ENCODE measurements at places on chromosomes 2 and 18.

DNA sequence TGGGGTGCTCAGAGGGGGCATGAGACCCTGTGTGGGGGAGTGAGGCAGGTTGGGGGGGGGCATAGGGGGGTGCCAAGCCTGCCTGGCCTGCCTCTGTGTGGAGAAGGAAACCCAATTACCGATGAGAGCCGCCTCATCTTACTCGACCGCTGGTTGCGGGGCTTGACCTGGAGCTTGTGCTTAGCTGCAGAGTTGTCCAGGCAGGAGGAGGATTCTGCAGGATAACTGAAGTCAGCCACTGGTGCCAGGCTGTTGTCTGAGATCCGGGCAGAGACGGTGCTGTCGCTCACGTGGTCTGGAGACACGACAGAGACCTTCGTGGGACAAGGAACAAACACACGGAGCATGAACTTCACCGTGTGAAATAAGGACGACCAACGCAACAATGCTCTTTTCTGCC, 95.9 kb upstream of the MGAT4A start:
- no peak for DNase-seq

- no peak for DNase-seq
Observed at GRCh38 chr2:70613521-70613920, 59.9 kb upstream of the TGFA start.

- no peak for DNase-seq
Observed at GRCh38 chr2:118687698-118688097, 159.8 kb downstream of the EN1 start.

GRCh38 chr2:39693245-39693644, 27.5 kb downstream of the TMEM178A start:
- no peak for DNase-seq

- DNase-seq, result no peak
Observed at GRCh38 chr2:39234754-39235153, 9.0 kb downstream of the CDKL4 start.

DNA sequence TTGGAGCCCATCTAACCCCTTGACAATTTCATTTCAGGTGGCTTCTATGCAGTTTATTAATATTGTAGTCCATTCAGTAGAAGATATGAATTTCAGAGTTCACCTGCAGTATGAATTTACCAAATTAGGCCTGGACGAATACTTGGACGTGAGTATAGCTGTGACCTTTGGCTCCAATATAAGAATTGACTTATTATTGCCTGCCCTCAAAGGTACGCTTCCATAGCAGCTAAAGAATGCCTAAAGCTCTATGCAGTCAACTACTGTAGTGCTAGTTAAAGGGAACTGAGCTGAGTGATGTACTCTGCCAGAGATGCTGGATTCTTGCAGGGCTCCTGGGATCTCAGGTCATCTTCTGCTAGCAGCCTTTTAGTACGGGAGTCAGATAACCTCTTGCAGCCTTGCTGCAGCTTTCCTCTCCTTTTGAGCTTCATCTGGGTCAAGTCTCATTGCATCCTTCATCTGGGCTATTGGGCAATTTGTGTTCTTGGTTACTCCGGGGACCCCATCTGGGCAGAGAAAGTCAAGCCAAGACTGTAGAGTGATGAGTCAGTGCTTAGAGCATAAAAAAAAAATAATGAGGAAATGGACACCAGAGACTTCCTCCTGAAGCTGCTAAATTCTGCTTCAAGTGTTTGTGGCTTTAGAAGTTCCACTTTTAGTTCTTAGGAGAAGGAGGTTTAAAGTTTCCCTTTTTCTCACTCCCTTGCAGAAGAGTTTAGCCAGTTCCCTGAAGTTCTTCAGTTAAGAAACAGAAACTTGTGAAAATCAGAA, 105.6 kb downstream of the PRPF40A start:
- DNase-seq, result no peak

- DNase-seq, result no peak
Observed at GRCh38 chr18:11419338-11419737, 190.1 kb upstream of the SLC35G4 start.

DNA sequence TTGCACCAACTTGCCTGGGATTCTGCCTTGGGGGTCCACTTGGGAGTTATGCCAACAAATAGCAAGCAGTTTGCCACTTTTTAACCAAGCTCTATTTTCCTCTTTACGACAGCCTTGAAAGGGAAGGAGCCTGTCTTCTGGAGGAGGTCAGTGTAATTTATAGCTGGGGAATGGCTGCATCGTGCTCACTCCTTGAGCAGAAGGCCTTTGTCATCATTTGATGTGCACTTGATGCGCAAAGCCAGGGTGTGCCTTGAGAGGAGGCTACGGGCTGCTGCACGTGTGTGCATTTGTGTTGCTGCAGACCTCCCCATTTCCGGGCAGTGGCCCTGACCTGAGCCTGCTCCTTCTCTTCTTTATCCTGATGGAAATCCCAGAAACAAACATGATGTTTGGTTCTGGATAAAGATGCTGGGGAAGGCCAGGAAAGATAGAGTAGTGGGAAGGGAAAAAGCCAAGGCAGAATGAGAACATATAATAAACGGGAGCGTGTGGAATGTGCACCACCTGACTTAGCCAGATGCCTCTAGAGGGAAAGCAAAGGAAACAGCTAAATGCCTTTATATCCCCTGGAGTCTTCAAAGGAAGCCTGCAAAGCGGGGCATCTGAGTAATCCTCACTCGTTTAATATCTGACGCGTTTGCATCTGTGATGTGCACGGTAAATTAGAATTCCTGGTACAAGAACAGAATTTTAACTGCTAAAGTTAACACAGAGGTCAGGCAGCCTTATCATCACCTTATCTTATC, 68.3 kb upstream of the ZNF521 start:
- no peak for DNase-seq

DNA sequence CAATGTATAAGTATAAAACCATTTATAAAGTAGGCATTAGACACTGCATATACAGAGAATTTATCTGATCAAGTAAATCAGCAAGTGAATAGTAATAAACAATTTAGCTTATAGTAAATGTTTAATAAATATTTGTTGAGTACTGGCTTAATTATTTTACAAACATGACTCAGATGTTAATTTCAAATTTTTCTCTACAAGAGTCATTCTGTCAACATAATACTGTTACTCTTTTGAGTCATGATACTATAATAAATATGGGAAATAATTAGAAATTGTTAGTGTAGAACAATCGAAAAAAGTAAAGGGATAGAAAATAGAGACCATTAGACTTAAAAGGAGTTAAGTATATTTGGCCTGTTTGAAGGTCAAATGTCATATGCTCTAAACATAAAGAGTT, 133.6 kb upstream of the MC4R start:
- no peak for DNase-seq

GRCh38 chr2:46816846-46817726, 98.5 kb downstream of the MCFD2 start:
- DNase-seq, result no peak

GRCh38 chr2:202114795-202115194, 41.7 kb downstream of the KIAA2012 start:
- DNase-seq, result no peak

DNA sequence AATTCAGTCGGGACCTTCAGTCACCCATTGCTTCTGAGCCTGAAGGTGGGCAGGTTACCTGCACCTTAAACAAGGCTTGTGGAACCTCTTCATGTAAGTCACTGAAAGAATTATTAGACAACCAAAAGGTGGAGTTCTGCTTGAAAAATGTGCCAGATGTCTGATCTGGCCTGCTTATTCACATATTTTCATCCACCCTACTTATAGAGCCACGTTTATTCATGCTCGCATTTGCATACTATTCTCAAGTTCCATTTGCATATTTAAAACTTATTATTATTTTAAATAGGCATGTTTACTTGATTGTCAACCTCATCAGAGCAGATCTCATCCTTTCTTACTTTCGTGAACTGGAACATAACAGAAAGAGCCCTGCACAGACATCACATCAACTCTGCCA, 140.0 kb upstream of the NABP1 start:
- DNase-seq, result no peak

DNA sequence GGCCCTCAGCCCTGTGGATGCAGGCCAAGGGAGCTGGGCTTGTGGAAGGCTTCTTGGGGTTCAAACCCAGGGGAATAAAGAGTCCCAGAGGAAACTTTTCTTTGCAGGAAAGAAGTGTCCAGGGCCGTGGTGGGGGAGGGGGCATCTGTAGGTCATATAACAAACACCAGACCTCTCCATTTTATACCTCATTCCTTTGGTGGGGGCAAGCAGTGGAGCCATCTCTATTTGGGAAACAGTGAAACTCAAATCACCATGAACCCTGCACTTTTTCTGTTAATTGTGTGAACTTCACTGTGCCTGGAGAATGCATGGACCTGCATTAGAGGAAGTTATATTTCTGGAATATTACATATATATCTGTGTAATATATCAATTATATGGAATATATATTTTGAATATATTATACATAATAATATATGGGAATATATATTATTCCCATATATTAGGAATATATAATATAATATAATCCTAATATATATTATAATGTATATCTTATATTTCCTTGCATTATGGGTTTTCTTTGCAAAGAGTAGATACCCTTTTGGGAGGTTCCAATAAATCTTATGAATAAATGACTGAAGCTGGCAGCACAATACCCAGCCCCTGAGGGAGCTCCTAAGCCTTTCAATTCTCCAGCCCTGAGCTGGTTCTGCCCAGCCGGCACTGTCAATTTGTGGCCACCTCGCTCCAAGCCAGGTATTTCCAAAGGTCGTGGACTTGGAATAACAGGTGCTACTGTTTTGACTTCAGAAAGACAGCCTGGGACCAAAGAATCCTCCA, 97.7 kb upstream of the PKDCC start:
- DNase-seq, result no peak

- DNase-seq, result no peak
Observed at GRCh38 chr18:63141778-63142176, 177.8 kb downstream of the BCL2 start.

- no peak for DNase-seq
Observed at GRCh38 chr2:20186078-20186854, 38.7 kb downstream of the SDC1 start.

DNA sequence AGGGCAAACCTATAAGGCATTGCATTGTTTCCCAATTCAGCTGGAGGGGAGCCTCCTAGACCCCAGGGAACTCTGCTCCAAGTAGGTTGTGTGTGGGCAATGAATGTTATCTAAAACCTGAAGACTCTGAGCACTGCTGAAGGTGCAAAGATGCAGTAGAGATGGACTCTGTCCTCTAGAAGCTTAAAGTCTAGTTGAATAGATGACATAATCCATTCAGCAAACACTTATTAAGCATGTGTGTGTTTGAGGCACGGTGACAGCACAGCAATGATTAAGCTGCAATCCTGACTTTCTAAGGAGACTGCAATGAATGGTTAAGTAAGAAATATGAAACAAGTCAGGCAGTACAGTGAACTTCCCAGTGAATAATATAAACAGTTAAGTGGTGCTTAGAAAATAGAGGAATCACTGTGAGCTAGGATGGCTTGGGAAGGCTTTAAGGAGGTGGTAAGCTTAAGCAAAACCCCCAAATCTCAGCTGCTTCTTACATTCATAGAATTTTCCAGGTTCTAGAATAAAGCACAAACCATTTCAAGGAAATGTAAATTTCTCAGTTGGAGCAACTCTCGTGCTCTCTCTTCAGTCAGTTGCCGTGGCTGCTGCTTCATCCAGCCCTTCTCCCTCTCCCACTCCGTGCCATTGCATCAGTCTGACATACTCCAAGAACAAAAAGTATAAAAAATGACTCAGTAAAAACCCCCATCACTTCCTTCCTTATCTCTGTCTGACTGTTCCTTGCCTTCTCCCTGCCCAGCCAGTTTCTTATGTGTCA, 19.1 kb downstream of the MXD1 start:
- DNase-seq, result no peak

DNA sequence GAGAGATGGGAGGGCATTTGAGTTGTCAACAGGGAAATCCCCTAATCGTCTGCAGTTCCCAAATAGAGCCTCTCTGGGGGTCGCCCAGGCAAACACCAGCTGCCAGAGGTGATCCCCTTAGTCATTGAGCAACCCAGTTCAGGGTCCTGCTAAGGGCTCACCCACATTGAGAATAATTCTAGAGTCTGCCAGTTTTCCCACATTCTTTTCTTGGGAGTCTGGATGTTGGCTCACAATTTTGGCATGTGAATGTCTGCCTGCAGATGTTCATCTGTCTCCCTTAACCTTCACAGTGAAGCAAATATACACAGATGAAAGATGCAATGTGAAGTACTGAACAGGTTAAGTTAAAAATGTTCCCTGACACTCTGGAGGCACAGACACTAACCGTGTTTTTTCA, 11.4 kb upstream of the SMIM21 start:
- no peak for DNase-seq

DNA sequence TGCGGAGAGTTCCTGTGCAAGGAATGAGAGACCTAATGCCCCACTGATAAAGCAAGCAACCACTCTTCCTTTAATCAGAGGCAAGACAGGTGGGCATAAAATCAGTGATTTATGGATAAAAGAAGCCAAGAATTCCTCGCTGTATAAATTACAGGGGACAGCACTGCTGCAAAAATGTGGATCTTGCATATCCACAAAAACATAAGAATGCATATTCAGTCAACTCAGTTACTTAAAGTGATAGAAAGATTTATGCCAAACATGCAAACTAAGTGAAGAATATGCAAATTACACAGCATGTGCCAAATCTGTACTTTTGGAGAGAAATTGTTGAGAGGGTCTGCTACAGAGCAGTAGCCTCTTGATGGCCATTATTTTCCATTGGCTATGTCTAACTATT, 67.2 kb downstream of the FAM124B start:
- DNase-seq, result no peak

DNA sequence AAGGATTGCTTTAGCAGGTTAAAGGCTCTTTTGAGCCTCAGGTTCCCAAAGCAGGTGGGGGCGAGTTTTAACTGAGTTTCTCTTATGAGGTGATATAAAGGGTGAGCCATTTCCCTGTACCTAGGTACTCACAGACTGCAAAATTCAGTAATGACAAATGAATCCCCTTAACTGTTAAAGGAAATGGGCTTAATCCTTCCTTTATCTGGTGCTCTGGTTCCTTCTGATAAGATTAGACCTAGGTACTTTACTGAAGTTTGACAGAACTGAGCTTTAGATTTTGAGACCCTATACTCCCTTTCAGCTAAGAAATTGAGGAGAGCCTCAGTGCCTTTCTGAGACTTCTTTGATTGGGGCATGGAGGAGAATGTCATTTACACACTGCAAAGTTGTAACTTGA, 42.6 kb downstream of the STK17B start:
- DNase-seq, result no peak

- DNase-seq, result no peak
Observed at GRCh38 chr18:45835057-45835636, 9.7 kb downstream of the SIGLEC15 start.

- no peak for DNase-seq
Observed at GRCh38 chr18:65761636-65762295, 11.0 kb downstream of the CDH7 start.

DNA sequence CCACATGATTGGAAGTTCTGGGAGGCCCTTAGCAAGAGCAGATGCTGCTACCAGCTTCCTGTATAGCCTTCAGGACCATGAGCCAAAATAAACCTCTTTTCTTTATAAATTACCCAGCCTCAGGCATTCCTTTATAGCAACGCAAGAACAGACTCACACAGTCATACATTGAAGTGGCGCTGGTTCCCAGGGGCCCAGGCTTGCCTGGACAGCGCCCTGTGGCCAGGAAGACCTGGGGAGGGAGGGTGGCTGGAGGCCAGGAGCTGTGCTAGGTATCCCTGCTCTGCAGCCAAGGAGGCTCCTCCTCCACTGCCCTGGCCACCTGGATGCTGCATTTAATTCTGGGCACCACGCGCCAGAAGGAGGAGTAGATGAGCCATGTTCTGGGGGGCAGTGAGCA, 98.1 kb downstream of the AGAP1 start:
- DNase-seq, result no peak

GRCh38 chr2:74464406-74464805, 776 bp downstream of the MOGS start:
- DNase-seq, result no peak

Data from progenitor cell of endocrine pancreas (in vitro differentiated cells).